ENCODE measurements at places on chromosomes 1 and 21. TPM values are rescaled to one million over a fixed set of nuclear protein-coding genes. Genes with fewer than 3 reads are reported as not detected.
A peak's percentile ranks its signal among the peaks of the same experiment; 100 is the strongest.

- H3K27ac ChIP-seq, result peak overlapping the region; percentile 91
- H3K36me3 ChIP-seq, result no peaks in the 10 kb centered on the region
- H3K4me1 ChIP-seq, result no peaks in the 10 kb centered on the region
- H3K27me3 ChIP-seq, result no peaks in the 10 kb centered on the region
These were observed 5.8 kb upstream of the FAM167B start for GRCh38 chr1:32241001-32241763.

DNA sequence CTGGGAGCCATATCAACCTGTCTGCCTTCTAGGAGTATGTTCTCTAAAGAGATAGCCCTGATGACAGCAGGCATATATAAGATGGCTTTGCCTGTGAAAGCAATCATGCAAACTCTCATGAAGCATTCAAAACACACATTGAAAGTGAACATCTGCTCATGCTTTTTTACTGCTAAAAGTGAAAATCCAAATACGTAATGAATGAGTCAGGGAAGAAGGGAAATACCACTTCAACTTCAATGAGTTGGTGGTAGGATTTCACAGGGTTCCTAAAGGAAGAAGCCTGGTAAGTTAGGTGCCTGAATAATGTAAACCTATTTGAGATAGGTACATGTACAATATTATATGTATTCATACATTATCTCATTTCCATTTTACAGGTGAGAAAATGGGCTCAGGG, 50.5 kb upstream of the SLFNL1 start:
- H3K27me3 ChIP-seq, result no peaks in the 10 kb centered on the region
- H3K4me1 ChIP-seq, result no peaks in the 10 kb centered on the region
- no peaks in the 10 kb centered on the region for H3K36me3 ChIP-seq
- H3K4me3 ChIP-seq, result no peak overlapping the region

GRCh38 chr21:15006594-15007230, 58.1 kb downstream of the NRIP1 start:
- no peaks in the 10 kb centered on the region for H3K27me3 ChIP-seq
- no peak for DNase-seq

- peak; percentile 10 for DNase-seq
- no peak overlapping the region for H3K4me3 ChIP-seq
- peaks cover 15% of the 10 kb centered on the region for H3K36me3 ChIP-seq
- H3K27ac ChIP-seq, result no peak overlapping the region
These were observed 8.9 kb downstream of the HYI start for GRCh38 chr1:43444836-43445235.

DNA sequence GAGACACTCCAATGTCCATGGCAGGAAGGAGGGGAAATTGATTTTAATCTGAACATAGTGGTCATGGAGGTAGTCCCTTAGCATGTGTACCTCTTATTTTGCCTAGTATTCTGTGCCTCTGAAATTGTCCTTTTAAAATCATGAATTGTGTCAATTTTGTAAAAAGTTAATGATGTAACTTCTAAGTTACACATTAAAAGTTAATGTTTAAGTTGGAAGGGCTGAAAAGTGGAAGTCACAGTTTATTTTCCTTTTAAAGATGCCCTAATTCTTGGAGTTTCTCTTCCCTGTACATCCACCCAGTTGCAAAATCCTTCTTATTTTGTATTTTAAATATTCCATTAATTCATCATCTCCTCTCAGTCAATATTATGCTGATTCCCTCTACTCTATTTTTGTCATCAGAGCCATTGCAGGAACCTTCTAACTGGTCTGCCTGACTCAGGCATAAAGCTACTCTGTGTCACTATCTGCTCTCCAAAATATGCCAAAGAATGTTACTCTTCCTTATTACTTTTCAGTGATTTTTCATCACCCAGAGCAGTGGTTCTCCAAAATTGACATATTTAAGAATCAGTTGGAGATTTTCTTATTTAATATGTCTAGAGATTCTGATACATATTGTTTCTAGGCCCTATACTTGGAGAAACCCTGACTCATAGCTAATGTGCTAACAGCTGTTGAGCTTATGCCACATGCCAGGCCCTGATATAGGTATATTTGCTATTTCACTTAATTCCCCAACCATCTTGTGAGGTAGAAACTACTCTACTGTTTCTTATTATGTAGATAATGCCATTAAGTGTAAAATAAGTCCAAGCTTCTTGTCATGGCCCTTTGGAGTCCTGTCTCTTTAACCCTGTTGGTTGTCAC, 5.1 kb downstream of the HOOK1 start:
- H3K36me3 ChIP-seq, result no peaks in the 10 kb centered on the region
- peak; percentile 36 for DNase-seq
- H3K4me1 ChIP-seq, result no peaks in the 10 kb centered on the region
- peak overlapping the region; percentile 17 for H3K27ac ChIP-seq

- no peak overlapping the region for H3K27ac ChIP-seq
- DNase-seq, result no peak
- H3K4me3 ChIP-seq, result no peak overlapping the region
- H3K36me3 ChIP-seq, result no peaks in the 10 kb centered on the region
- H3K4me1 ChIP-seq, result peaks cover 11% of the 10 kb centered on the region
- no peaks in the 10 kb centered on the region for H3K27me3 ChIP-seq
These were observed 49.8 kb downstream of the SLC16A1 start for GRCh38 chr1:112906150-112906698.

- peaks cover 1% of the 10 kb centered on the region for H3K27me3 ChIP-seq
- H3K27ac ChIP-seq, result no peak overlapping the region
- H3K36me3 ChIP-seq, result no peaks in the 10 kb centered on the region
These were observed 14.0 kb upstream of the LORICRIN start for GRCh38 chr1:153245466-153245865.

DNA sequence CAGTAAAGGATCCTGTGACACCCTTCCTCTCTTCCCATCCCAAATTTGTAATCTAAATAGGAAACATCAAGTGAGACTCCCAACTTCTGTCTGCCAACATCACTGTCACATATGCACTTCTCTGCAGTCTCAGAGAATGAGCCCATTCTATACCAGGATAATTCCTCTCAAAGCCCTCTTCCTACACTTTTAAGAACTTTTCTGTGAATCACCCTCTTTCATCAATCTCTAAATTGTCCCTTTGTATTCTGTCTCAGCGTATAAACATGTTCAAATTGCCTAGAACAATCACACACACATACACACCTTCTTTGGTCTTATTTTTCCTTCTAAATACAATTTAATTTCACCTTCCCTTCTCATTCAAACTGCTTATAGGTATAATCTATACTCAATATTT, 111.8 kb downstream of the PTBP2 start:
- H3K27ac ChIP-seq, result no peak overlapping the region
- DNase-seq, result no peak
- H3K36me3 ChIP-seq, result no peaks in the 10 kb centered on the region
- H3K4me3 ChIP-seq, result no peak overlapping the region
- no peaks in the 10 kb centered on the region for H3K4me1 ChIP-seq
- no peaks in the 10 kb centered on the region for H3K27me3 ChIP-seq

Gene DSCAM
- total RNA-seq, result not detected

Gene CLDN17
- not detected for total RNA-seq

Gene TTC34
- total RNA-seq, result 2.4 TPM

Measured in kidney (tissue), 22 donors.